ENCODE measurements at places on chromosomes 12 and 14. TPM values are rescaled to one million over a fixed set of nuclear protein-coding genes. Genes with fewer than 3 reads are reported as not detected.

- no peak overlapping the region for H3K4me3 ChIP-seq
- H3K4me1 ChIP-seq, result no peaks in the 10 kb centered on the region
- H3K27me3 ChIP-seq, result peaks cover 23% of the 10 kb centered on the region
- no peak overlapping the region for H3K27ac ChIP-seq
- DNase-seq, result no peak
These were observed 21.0 kb downstream of the DLK1 start for GRCh38 chr14:100747736-100748135.

DNA sequence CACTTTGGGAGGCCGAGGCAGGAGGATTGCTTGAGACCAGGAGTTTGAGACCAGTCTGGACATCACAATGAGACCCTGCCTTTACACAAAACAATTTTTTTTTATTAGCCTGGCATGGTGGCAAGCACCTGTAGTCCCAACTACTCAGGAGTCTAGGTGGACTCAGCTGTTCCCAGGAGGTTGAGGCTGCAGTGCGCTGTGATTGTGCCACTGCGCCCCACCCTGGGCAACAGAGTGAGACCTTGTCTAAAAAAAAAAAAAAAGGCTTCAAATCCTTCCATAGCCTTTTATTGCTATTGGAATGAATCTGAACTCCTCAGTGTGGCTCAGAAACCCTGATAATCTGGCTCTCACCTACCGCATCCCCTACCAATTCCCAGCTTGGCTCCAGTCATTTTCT is 26.1 kb downstream of the AK7 start:
- no peaks in the 10 kb centered on the region for H3K36me3 ChIP-seq
- H3K4me3 ChIP-seq, result no peak overlapping the region
- DNase-seq, result no peak
- no peaks in the 10 kb centered on the region for H3K27me3 ChIP-seq
- H3K4me1 ChIP-seq, result peaks cover 5% of the 10 kb centered on the region

DNA sequence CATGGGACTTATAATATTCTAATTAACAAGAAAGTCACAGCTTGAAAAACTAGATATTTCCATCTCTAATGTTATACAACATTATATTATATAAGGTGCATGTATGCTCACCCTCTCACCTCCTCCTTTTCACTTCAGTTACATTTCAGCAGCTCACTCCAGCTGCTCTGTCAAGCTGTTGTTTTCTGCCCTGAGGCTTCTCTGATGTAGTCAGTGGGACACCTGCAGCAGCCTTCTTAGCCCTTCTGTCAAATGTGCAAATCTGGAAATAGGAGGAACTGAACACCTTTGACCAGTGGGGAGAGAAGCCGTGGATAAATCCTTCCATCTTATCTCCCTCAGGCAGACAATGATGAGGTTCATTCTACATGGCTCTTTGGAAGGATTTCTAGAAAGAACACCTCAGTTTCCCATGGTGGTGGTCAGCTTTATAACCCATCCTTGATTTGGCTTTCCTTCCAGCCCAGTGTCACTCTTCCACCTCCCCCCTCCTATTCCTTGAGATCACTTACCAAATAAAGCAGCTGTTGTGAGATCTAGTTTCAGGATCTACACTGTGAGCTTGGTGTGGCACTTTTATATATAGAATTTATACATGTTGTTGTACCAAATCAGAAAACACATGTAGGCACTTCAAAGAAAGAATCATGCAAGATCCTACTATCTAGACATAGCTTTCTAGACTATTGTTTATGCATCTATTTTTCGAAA is 79.6 kb upstream of the STK38L start:
- H3K4me3 ChIP-seq, result no peak overlapping the region
- H3K4me1 ChIP-seq, result no peaks in the 10 kb centered on the region
- H3K27me3 ChIP-seq, result no peaks in the 10 kb centered on the region

DNA sequence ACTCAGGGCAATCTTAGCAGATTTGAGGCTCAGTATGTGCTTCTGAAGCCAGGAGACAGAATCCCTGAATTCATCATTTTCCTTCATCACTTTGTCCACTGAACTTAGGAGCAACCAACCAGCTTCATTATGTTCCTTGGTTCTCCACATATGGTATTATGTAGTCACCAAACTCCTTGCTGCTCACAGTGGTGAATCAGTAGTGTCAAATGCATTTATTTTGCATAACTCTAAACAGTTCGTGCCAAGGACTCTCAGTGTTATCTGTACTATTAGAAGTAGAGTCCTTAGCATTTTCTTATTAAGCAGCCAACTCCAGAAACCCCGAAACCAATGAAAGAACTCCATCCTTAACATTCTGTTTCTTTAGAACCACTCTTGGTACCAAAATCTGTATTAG is 466.9 kb upstream of the RGS6 start:
- no peaks in the 10 kb centered on the region for H3K27me3 ChIP-seq
- peaks cover 17% of the 10 kb centered on the region for H3K4me1 ChIP-seq
- H3K36me3 ChIP-seq, result peaks cover 10% of the 10 kb centered on the region
- H3K4me3 ChIP-seq, result no peak overlapping the region

- no peaks in the 10 kb centered on the region for H3K27me3 ChIP-seq
- H3K27ac ChIP-seq, result no peak overlapping the region
- H3K4me3 ChIP-seq, result no peak overlapping the region
- DNase-seq, result no peak
- peaks cover 4% of the 10 kb centered on the region for H3K36me3 ChIP-seq
- peaks cover 56% of the 10 kb centered on the region for H3K4me1 ChIP-seq
These were observed 139.4 kb upstream of the SLCO1C1 start for GRCh38 chr12:20555771-20556170.

- peaks cover 26% of the 10 kb centered on the region for H3K36me3 ChIP-seq
- no peaks in the 10 kb centered on the region for H3K27me3 ChIP-seq
- H3K27ac ChIP-seq, result no peak overlapping the region
- H3K4me3 ChIP-seq, result no peak overlapping the region
- DNase-seq, result no peak
- no peaks in the 10 kb centered on the region for H3K4me1 ChIP-seq
These were observed 31.3 kb downstream of the GABARAPL1 start for GRCh38 chr12:10243818-10244520.

- peaks cover 33% of the 10 kb centered on the region for H3K27me3 ChIP-seq
- no peaks in the 10 kb centered on the region for H3K36me3 ChIP-seq
- no peak overlapping the region for H3K27ac ChIP-seq
- DNase-seq, result no peak
- H3K4me3 ChIP-seq, result no peak overlapping the region
These were observed 33.7 kb downstream of the TMEM132D start for GRCh38 chr12:129870136-129870535.

DNA sequence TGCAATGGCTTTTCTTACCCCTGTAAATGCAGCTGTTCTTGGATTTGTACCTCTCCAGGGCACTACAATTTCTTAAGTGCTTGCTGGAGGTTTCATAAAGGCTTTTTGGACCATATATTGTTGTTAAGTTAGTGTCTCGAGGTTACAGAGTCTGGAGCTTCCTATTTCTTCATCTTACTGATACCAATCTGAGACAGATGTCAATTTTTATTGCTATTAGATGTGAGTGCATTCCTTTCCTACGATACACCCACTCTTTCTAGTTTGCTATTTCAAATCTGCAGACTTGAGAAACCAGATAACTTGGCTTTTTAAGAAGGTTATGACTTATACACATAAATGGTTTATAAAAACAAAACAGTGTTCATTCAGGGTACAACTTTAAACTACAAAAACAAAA is 2.1 kb downstream of the NOXRED1 start:
- H3K4me3 ChIP-seq, result no peak overlapping the region
- no peak overlapping the region for H3K27ac ChIP-seq
- DNase-seq, result no peak
- peaks cover 54% of the 10 kb centered on the region for H3K36me3 ChIP-seq
- no peaks in the 10 kb centered on the region for H3K27me3 ChIP-seq

DNA sequence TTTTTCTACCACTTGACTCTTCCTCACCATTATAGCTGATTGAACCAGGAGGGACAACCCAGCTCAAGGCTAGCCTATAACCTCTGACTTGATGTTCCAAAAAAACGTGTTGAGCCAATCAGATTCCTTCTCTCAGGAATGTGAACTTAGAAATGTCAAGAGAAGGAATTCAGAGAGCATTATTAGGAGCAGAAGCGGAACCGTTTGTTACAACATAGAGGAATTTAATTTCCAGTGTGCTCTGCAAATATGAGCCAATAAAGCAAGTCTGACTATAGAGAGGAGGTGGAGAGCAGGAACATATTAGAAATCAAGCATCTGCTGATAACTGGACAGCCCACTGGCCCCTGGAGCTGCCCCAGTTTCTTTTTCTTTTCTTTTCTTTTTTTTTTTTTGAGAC is 15.3 kb upstream of the PELI2 start:
- H3K27ac ChIP-seq, result no peak overlapping the region
- DNase-seq, result no peak
- no peaks in the 10 kb centered on the region for H3K36me3 ChIP-seq
- no peak overlapping the region for H3K4me3 ChIP-seq

DNA sequence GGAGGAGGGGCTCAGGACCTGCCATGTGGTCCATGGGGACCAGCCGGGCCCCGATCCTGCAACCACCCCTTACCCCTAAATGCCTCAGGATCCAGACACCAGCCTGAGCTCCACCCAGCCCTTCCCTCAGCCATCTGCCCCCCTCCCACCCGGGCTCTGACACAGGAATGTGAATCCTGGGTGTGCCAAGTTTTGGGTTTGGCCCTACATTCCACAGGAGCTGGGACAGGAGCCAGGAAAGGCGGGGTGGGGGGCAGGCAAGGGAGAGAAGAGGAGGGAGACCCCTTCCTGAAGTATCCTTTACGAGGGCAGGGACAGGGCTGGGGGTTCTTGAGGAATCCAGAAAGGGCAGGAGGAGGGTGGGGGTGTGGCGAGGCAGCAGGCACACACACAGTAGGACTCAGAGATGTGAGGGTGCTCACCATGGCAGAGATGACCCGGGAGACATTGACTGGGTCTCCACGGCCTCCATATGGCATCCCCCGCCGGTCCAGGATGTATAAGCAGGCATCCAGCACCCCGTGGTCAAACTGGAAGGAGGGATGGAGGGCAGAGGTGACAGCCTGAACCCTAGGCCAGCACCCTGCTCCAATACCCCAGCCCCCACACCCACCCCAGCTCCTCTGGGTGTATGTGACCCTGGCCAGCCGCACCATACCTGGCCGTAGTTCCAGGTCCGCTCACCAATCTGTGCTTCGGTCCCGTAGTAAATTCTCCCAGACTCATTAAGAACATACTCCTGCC is 3.5 kb downstream of the TGM1 start:
- no peak overlapping the region for H3K4me3 ChIP-seq
- H3K36me3 ChIP-seq, result no peaks in the 10 kb centered on the region
- no peak overlapping the region for H3K27ac ChIP-seq
- H3K27me3 ChIP-seq, result no peaks in the 10 kb centered on the region
- no peaks in the 10 kb centered on the region for H3K4me1 ChIP-seq

The RHEBL1 gene
- total RNA-seq, result not detected

The IQSEC3 gene
- 0.69 TPM for total RNA-seq

The CISTR gene
- 2.1 TPM for total RNA-seq

The SLC6A12 gene
- 1.2 TPM for total RNA-seq

The SYT1 gene
- total RNA-seq, result 0.30 TPM

The SLCO1C1 gene
- 1.1 TPM for total RNA-seq

All from left ventricle myocardium inferior (tissue), 1 donor.